ENCODE measurements at places on chromosomes 5 and 9. TPM values are rescaled to one million over a fixed set of nuclear protein-coding genes. Genes with fewer than 3 reads are reported as not detected.

DNA sequence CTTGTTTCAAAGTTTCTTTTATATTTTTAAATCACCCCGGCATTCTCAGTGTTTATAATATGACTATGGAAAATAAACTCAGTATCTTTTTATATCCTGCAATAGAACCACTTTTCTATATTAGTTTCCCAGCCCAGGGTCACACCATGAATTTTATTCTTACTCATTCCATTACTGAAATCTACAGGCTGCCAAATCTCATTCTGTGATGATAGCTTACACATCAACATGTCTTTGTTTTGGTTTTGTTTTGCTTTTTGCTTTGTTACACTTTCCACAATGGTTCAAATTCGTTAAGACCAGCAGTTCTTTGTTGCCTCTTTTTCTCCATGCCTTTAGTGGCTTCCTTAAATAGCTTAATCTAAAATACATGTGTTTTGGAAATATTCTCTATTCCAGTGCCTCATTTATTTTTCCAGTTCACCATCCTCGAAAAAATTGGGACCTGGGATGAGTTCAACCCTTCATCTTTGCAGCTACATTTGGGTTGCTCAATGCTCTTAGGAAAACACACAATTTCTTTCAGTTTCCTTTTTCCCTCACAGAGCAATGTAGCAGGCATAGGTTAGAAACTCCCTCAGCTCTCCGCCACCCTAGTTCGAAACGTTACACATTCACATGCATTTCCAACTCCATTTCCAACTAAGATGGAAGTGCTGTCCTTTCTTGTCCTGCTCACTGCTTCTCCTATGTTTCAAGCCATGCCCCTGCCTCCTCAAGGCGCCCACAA is 1146.3 kb downstream of the MAT2B start:
- peak; percentile 3 for DNase-seq

- no peak for DNase-seq
These were observed 56.7 kb downstream of the FAM114A2 start for GRCh38 chr5:153981905-153982605.

DNA sequence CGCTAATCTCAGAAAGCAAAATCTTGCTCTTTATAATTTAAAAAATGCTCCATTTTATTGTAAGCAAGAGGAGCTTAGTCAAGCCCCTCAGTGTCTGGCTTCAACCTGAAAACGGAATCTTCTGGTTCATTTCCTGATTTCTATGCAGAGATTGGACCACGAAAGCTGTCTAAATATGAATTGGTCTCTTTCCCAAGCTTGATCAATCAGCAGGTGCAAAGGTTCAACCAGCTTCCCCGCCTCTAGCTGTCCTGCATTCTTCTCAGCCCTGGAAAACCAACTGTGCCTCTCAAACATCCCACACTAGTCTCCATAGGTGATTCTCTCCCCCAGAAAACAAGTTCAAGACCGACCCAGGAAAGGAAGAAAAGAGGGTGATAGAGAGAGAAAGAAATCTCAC is 34.5 kb downstream of the FNBP1 start:
- no peak for DNase-seq

DNA sequence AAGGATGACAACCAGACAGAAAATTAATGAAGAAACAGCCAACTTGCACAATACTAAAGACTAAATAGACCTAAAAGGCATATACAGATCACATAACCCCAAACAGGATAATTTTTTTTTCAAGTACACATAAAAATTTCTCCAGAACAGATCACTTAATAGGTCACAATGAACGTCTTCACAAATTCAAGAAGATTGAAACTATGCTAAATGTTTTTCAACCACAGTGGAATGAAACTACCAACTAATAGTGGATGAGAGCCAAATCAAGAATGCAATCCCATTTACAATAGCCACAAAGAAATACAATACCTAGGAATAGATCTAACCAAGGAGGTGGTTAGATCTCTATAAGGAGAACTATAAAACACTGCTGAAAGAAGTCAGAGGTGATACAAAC is 145.8 kb downstream of the TMEM232 start:
- DNase-seq = no peak

NMUR2 gene
- total RNA-seq = 0.30 TPM

- DNase-seq = peak; percentile 69
These were observed 299.6 kb downstream of the NTRK2 start for GRCh38 chr9:84969084-84969483.

GRCh38 chr5:127441799-127442484 is 75.5 kb upstream of the PRRC1 start:
- no peak for DNase-seq

DNA sequence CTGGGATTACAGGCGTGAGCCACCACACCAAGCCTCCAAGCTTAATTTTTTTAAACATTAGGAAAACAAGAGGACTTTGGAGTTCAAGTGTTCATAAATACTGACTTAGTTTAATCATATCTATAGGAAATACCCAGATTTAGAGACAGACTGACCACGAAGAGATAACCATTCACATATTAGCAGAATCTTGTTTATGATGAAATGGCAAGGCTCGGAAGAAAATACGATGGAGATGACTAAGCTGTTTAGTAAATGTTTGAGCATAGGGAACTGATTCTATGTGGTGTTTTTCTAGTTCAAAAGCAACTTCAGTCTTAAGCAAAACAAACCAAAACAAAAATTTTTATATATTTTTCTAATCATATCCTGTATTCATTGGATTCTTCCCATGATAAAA is 13.5 kb upstream of the TUSC1 start:
- DNase-seq = no peak

Measured in Daoy (cell line).